CD4-positive, alpha-beta T cell treated with Interleukin-21 for 1 hour (primary cell): ENCODE measurements at places on chromosomes 4 and X.

GRCh38 chr4:25925486-25926201, 11.6 kb downstream of the SMIM20 start:
- peak; percentile 22 for DNase-seq

GRCh38 chrX:44227991-44228390, 115.5 kb downstream of the EFHC2 start:
- no peak for DNase-seq

DNA sequence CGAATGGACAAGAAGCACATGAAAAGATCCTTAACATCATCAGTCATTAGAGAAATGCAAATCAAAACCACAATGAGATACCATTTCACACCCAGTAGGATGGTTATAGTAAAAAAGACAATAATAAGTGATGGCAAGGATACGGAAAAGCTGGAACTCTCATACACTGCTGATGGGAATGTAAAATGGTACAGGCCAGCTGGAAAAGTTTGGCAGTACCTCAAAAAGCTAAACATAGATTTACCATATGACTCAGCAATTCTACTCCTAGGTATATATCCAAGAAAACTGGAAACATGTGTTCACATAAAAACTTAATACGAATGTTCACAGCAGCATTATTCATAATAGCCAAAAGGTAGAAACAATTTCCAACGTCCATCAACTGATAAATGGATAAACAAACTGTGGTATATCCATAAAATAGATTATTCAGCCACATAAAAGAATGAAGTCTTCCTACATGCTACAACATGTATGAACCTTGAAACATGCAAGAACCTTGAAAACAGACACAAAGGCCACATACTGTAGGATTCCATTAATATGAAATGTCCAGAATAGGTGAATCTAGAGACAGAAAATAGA, 11.9 kb downstream of the RPS6KA3 start:
- no peak for DNase-seq

- no peak for DNase-seq
Measured at GRCh38 chr4:188428935-188429334, 289.7 kb downstream of the TRIML1 start.

- no peak for DNase-seq
Measured at GRCh38 chrX:103783971-103784370, 7.3 kb downstream of the PLP1 start.

- no peak for DNase-seq
Measured at GRCh38 chrX:639151-639550, 8.6 kb downstream of the SHOX start.

GRCh38 chr4:55251342-55251741, 94.7 kb upstream of the SRD5A3 start:
- no peak for DNase-seq

DNA sequence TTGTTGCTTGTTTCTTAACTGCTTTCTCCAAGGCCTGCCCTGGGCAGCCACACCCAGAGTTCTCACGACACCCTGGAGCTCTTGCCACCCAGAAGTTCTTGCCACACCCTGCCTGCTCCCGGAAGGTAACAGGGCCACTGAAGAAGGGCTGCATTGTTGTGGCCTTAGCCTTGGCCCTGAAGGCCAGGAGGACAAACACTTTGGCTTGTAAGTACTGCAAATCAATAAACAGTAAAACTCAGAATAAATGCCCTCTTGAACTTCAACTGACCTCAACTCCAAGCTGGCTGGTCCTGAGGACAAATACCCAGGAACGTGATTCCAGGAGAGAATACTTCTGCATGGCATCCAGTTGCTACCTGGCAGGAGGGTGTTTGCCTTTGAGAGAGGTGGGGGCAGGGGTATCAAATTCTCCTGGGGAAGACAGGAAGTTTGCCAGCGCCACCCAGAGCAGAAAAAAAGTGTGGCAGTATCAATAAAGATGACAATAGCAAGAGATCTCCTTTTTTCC, 54.1 kb downstream of the TLR10 start:
- no peak for DNase-seq
